Right hindlimb (tissue), 1 donor: ENCODE measurements at places on chromosomes 2 and 18.
A peak's percentile ranks its signal among the peaks of the same experiment; 100 is the strongest.

DNA sequence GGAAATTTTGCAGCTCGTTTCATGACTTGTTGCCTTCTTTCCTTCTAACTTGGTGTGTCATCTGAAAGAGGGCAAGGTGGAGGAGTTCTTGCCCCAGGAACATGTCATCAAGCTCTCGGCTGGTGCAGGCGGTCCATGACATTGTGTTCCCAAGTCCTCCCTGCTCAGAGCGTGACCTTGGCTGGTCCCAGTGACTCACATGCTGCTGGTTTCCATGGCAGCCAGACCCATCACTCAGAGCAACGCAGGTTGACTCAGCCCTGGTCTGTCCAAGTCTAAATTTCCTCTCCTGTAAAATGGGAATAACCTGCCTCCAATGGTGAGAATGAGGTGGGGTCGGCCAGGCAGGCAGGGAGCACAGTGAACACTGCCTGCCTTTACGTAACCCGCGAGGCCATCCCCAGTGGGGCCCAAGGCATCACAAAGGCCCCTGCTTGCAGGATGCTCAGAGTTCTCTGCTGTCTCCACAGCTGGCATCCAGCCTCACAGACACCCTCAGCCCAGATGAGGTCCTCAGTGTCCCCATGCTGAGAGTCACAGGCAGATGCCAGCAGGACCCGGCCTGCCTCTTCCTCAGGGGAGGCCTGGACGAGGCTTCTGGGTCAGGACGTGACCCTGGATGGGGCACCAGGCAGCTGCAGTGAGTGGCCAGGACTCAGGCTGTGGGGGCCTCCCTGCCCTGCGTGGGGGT lies 143.7 kb downstream of the TPO start:
- DNase-seq = no peak

- peak; percentile 82 for DNase-seq
These were observed 1.5 kb downstream of the KLF7 start for GRCh38 chr2:207164006-207164831.

DNA sequence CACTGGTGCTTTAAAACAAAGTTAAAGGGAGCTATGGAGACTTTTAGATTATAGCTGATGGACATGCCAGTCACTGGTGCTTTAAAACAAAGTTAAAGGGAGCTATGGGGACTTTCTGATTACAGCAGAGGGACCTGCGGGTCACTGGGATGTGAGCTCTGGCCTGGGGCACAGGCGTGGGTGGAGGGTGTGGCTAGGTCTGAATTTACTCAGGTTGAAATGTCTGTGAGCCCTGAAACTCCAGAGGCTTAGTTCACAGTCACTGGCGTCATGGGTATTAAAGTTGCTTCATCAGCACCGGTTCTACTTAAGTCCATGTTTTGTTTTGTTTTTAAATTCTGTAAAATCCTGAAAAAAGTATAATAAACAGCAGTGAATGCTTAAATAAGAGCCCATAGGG lies 49.0 kb upstream of the TMEM18 start:
- no peak for DNase-seq

DNA sequence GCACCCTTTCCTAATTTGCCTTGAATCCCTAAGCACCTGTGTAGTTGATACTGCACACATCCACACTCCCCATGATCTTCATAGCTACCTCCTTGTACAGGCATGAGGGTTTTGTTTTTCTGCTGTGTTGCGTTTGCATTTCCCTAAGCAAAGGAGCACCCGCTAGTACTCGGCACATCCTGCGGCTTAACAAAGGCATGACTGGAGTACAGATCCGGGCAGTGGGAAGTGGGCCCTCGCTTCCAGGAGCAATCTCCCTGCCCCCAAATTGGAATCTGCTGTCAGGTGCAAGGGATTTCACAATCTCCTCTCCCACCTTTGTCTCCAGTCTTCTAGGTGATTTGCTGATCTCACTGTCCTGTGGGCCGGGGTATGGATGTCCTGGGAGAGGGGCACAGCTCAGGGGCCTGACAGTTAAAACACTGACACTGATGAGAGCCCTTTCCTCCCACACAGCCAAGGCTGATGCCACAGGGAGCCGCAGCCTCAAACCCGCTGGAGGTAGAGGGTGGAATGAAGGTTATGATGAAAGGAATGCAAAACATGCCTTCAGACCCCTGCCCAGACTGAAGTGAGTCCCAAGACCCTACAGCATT lies 98.7 kb upstream of the THOC1 start:
- no peak for DNase-seq

- no peak for DNase-seq
These were observed 160.4 kb downstream of the AGAP1 start for GRCh38 chr2:235654103-235654813.

- no peak for DNase-seq
These were observed 97.1 kb upstream of the LTBP1 start for GRCh38 chr2:32849456-32850194.

GRCh38 chr18:12928641-12929040 lies 19.2 kb upstream of the SEH1L start:
- no peak for DNase-seq

- no peak for DNase-seq
These were observed 289.8 kb downstream of the RBM43 start for GRCh38 chr2:150971910-150972309.

- no peak for DNase-seq
These were observed 36.9 kb downstream of the EHD3 start for GRCh38 chr2:31270822-31271231.

DNA sequence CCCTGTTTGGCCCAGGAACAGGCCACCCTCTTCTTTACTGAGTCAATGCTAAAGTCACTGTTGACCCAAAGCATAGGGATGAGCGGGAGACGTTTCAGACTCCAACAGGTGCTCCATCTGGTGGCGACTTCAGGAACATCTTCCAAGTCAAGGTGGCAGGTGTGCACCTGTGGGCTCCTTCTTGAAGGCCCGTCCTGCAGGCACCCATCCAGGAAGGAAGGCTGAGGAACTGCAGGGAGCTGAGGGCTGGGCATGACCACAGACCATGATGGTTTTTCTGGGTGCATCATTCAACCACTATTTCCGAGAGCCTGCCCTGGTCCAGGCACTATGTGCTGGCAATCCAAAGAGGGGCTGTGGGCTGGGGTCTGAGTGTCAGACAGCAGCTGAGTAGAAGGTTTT lies 142.8 kb downstream of the NDUFA10 start:
- DNase-seq = peak; percentile 65

DNA sequence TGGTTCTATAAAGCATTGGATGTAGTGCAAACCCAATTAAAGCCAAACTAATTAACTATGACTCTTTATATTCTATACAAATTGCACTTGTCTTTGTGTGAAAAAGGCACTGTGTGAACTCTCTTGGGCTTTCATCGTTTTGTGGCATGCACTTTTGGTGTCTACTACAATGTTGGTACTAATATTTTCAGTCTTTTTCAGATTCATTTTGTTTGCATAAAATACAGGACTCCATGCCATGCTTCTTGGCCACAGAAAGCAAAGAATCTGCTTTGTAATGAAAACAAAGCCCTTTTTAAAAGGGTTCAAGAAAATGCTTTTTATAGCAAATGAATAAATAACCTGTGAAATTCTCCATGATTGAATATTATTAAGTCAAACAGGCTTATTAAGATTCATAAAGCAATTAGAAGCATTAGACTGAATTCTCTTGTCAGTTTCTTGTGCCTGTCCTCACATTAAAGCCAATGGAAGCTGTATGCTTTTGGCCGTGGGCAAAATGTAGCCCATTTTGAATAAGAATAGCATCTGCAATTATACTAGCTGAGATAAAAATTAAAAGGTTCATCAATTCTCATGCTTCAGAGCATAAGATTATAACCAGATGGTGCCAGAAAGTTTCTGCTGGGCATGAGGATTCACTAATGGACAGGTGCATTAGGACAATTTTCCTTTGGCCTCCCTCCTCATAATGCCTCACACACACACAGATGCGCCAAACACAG lies 1665.2 kb downstream of the SUCLG1 start:
- DNase-seq = no peak

- no peak for DNase-seq
These were observed 99.8 kb upstream of the PELI1 start for GRCh38 chr2:64244037-64244416.

GRCh38 chr2:148302526-148302925 lies 281.6 kb downstream of the MBD5 start:
- no peak for DNase-seq

DNA sequence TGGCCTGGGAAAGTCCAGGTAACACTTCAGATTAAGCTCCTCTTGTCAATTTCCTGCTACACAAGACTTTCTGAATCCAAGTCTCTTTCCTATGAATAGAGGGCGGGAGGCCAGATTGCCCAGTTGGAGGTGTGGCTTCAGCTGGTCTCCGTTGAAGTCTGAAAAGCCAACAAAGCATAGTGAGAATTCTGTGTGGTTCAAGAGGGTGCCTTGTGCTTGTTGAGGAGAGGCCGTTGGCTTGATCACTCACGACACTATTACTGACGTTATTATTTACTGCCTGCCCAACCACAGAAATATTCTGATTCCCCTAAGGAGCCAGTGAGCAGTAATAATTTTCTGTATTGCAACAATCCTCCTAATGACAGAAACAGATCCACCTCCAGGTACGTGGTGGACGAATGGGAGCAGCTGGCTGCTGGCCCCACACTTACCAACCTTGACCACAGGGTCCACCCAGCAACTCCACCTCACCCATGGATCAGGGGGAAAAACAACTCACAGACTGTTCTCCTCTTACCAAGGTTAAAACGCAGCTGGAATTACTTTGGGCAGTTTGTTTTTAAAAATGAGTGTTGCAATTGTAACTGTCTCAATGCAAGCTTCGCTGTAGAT lies 21.9 kb downstream of the NRP2 start:
- peak; percentile 57 for DNase-seq

DNA sequence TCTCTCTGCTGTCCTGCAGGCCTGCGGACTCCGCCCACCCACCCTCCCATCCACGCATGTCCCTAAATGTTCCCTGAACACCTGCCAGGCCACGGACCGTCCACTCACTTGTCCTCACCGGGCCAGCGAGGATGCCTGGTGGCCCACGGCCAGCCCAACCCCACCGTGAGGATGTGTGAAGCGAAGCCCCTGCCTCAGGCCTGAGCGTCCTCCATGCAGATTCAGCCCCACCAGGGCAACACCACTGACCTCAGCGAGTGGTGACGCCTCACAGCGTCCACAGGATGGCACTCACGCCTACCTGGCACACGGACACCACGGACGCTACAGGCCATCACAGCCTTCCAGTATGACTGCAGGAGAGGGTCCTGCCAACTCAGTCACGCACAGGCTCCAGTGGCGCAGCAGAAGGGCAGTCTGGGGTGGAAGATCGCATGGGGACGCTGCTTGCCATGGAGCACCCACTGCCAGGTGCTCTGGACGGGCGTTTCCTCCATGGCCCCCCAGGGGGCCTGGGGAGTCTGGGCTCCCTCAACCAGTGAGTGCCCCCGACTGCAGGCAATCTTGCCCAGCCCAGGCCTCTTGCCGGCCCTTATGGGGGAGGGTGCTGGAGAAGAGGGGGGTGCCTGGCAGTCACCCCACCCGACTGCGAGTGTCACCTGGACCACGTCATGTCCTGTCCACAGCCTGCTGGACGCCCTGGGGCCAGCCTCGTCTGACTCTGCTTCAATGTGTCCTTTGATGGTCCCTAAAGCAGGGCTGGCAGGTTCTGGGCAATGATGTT lies 25.4 kb downstream of the HDAC4 start:
- peak; percentile 16 for DNase-seq

GRCh38 chr2:232434563-232435374 lies 21.2 kb upstream of the ALPI start:
- DNase-seq = no peak

GRCh38 chr2:159616286-159616701 lies at the start of gene BAZ2B:
Gene BAZ2B (minus strand): TSS chr2:159616548. CDS start chr2:159478719, 137,829 bp downstream.
- peak; percentile 58 for DNase-seq

DNA sequence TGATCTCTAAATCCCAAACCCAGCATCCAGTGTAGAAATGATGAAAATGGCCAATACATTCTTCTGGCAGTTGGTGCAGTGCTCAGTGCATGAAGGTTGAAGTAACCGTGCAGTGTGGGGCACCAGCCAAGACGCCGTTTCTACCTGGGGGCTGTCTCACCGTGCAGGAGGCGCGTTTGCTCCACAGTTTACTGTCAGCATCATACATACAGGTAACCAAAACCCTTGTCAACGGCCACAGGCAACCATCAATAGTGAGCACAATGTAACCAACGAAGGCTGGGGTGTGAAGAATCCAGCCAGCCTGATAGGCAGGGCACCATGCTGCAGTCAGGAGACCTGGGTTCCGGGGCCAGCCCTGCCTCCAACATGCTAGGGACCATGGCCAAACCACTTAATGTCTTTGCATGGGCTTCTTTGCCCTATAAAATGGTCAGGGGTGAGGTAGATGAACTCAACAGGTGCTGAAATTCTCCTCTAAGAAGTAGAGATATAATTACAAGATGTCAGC lies 127.5 kb upstream of the ID2 start:
- DNase-seq = no peak

- no peak for DNase-seq
These were observed 24.9 kb downstream of the ACAA2 start for GRCh38 chr18:49788327-49788898.

DNA sequence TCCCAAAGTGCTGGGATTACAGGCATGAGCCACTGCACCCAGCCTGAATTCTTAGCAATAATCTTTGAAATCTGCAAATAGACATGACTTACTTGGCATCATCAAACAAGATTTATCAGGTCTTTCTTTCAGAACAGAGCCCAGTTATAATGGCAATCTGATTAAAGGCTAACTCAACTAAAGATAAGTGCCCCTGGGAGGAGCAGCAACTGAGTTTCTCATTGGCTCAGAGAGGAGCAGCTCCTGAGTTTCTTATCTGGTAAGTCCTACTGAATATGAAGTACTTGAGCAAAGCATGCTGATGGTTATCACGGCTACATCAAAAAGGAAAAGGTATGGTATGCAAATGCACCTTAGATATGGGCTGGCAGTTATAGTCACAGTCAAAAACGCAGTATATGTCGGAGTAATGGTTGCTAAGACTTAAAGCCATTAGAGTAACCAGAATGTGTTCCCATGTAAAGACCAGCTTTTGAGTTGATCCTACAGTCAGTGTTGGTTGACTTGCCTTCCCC lies 15.0 kb upstream of the AP1S3 start:
- no peak for DNase-seq

DNA sequence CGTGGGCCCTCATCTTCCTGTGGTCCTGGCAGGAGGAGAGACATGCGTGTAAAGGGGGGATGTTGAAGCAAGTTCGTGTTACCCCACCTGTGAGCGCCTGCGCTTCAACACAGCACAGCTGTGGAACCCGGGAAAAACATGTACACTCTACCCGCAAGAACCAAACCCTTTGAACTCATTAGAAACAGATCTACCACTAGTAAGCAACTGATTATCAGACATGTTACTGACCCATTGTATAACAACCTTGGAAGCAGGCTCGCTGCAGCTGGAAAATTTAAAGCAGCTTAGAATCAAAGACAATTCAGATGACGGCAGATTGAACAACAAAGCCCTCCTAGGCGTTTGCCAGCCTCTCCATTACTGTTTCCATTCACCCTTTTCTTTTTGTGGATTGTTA lies 771.7 kb upstream of the SALL3 start:
- no peak for DNase-seq

GRCh38 chr2:187989925-187990623 lies 301.6 kb upstream of the GULP1 start:
- DNase-seq = no peak

GRCh38 chr2:100470898-100471514 lies 724 bp downstream of the NMS start:
- peak; percentile 70 for DNase-seq

GRCh38 chr2:221161186-221161585 lies 410.9 kb downstream of the EPHA4 start:
- no peak for DNase-seq
